Bronchial epithelial cell (primary cell): ENCODE measurements at places on chromosomes 7 and 10. TPM values are rescaled to one million over a fixed set of nuclear protein-coding genes. Genes with fewer than 3 reads are reported as not detected.

- no peak for DNase-seq
Measured at GRCh38 chr10:129530581-129530980, 63.5 kb downstream of the MGMT start.

- peak; percentile 25 for DNase-seq
Measured at GRCh38 chr10:86599729-86600128, 54.6 kb upstream of the OPN4 start.

GRCh38 chr10:60377955-60378354, 11.7 kb downstream of the ANK3 start:
- DNase-seq = peak; percentile 70

Gene FOXL3
- total RNA-seq = not detected in 2 replicates

Gene TMEM229A
- not detected in 2 replicates for total RNA-seq

DNA sequence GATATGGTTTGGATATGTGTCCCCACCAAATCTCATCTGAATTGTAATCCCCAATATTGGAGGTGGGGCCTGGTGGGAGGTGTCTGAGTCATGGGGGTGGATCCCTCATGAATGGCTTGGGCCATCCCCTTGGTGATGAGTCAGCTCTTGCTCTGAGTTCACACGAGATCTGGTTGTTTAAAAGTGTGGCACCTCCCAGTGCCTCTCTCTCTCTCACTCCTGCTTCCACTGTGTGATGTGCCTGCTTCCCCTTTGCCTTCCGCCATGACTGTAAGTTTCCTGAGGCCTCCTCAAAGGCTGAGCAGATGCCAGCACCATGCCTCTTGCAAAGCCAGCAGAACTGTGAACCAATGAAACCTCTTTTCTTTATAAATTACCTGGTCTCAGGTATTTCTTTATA, 4.8 kb upstream of the GCK start:
- peak; percentile 59 for DNase-seq

GRCh38 chr7:129780974-129781927, 169.7 kb downstream of the NRF1 start:
- no peak for DNase-seq
